ENCODE measurements at places on chromosomes 4 and X.
A peak's percentile ranks its signal among the peaks of the same experiment; 100 is the strongest.

DNA sequence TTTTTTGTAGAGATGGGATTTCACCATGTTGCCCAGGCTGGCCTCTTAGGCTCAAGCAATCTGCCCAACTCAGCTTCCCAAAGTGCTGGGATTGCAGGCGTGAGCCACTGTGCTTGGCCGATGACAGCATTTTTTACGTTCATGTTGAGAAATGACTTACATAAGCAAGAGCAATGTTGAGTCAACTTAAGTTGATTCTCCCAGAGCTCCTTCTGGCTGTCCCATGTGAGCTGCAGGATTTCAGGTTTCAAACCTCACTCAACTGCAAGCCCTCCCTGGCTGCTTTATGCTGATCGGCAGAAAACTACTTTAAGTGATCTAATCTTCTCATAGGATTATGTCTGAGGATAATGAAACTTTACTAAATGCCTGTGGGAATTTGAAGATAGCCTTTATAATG lies 86.8 kb downstream of the GC start:
- no peak for DNase-seq

DNA sequence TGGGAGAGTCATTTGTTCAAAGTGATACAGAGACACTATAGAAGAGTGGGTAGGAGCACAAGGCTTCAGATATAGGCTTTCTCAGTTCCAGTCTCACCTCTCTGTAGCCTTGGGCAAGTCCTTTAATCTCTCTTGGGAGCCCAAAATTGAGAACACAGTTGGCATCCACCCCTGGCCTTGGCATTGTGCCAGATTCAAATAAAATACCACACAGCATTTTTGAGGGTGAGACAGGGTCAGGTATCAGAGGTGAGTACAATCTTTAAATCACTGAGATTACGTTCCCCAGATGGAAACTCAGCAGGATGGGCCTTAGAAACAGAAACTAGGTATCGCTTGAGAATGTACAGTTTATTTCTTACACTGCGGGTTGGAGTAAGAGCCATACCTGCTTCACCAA lies 25.2 kb upstream of the SMIM10L2A start:
- no peak for DNase-seq

DNA sequence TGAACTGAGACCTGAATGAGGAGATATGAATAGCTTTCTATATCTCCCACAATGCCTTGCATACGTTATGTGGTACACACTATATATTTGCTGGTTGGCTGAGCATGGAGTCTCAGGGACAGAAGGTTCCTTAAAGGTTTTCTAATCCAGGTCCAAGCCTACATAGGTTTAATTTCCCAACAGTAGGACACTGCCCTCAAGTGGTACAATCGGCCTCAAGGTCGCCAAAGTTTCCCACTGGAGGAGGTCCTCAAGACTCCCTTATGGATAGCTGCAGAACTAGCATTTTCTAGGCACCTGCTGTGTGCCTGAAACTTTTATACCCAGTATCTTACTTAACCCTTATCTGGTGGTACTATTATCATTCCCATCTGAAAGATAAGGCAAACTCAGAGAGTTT lies 21.0 kb upstream of the EFNB1 start:
- DNase-seq: peak; percentile 44

- no peak for DNase-seq
Measured at GRCh38 chr4:121168446-121169281, 4.5 kb upstream of the TNIP3 start.

DNA sequence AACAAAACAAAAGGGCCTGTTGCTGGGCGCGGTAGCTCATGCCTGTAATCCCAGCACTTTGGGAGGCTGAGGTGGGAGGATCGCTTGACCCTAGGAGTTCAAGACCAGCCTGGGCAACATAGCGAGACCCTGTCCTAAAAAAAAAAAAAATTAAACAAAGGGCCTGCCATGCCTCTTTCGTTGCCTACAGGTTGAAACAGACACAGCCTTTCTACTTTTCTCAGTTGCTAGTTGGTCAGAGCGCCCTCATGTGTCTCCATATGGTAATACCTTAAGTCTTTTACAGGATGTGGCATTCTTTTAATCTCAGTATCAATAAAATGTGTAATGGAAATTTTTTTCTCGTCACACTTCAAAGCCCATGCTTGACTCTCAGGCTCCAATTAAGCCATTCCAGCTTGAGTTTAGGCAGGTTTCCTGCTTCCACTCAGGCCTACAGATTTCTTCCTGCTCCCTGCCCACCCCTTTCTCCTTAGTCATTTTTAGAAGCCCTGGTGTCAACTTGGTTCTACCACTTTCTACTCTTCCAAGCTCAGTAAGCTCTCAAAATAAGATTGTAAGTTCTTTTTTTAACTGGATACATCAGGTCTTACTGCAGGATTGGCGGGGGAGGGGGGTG lies 4.6 kb upstream of the SOWAHD start:
- peak; percentile 71 for DNase-seq

DNA sequence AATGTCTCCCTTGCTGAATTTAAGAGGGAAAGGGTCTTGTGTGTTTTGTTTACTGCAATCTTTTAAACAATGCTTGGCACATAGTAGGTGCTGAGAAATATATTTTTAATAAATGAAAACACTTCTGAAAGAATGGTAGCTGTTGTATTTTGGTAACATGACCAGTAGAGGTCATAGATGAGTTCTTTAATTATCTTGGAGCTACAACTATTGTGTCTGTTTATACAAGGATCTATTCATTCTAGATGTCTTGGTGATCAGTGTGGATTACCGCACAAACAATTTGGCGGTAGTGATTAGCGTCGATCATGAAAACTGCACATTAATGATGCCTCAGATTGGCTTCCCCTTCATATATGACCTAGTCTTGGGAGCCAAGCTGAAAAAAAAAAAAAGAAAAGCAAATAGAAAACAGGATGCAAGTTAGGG lies 21.4 kb upstream of the SCRG1 start:
- peak; percentile 30 for DNase-seq

DNA sequence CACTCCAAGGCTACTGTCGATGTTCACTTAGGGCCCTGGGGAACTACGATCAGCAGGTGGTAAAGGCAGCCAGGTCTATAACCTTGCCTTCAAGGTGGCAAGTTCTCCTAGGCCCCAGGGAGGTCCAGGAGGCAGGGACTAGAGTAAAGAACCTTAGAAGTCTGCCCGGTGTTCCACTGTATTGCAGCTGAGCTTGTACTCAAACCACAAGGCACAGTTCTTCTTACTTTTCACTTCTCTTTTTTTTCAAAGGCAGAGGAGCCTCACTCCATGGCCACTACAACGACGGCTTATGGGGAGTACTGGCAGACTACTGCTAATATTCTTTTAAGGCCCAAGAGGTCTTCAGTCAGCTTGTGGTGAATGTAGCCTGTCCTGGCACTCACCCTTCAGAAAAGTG lies 78.8 kb upstream of the GPR174 start:
- no peak for DNase-seq

- DNase-seq: peak; percentile 53
Measured at GRCh38 chrX:119757979-119758730, at the start of gene SOWAHD. Gene SOWAHD, plus strand, starts transcription at chrX:119758588. Its CDS starts 80 bp downstream, at chrX:119758668.
